ENCODE measurements at places on chromosomes 12 and 14. TPM values are rescaled to one million over a fixed set of nuclear protein-coding genes. Genes with fewer than 3 reads are reported as not detected.

GRCh38 chr12:124364543-124364942 lies 69.7 kb downstream of the RFLNA start:
- DNase-seq: no peak

- no peak for DNase-seq
These were observed 884.1 kb upstream of the MGAT4C start for GRCh38 chr12:87140262-87140661.

GRCh38 chr12:115032521-115032920 lies 348.5 kb upstream of the TBX3 start:
- DNase-seq: no peak

GRCh38 chr14:63076488-63076887 lies 31.2 kb upstream of the KCNH5 start:
- no peak for DNase-seq

- DNase-seq: no peak
These were observed 187.0 kb upstream of the C14orf180 start for GRCh38 chr14:104392396-104393198.

DNA sequence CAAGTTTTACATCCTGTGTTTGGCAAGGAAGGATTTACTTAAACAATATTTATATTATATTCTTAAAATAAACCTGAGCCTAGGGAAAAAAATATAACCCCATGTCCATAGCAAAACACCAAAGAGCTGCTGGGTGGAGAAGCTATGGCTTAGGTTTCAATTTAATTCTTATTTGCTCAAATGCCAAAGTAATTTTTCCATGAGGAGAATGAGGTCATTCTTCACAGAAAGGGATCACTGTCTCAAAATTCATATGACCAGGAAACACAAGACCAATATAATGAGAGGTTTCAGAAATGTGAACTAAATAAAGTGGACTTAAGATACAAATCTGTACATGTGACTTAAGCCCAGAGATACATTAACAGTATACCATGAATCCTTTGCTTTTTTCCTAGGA lies 195.0 kb downstream of the PHLDA1 start:
- no peak for DNase-seq

DNA sequence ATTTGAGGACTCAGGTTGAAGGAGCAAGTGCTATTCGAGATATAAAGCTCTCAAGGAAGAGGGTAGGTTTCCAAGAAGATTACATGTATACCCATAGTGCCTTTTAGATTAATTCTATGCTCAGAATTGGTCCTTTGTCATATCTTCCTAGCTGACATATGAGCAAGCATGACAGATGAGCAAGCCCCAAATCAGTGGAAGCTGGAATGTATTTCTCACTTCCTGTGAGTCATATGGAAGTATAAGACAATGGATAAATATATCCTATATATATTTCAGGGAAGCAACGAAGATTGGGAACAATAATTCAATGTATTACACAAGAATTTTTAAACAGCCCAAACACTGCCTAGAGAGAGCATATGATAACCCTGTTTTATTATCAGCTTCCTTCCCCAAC lies 674.1 kb upstream of the ATXN7L3B start:
- no peak for DNase-seq

The SRRM4 gene
- total RNA-seq: not detected

The CIROP gene
- not detected for total RNA-seq

The P2RX2 gene
- not detected for total RNA-seq

The AMN gene
- 17.0 TPM for total RNA-seq

The TMCC3 gene
- total RNA-seq: 4.0 TPM
